ENCODE measurements at places on chromosomes 3 and 15. TPM values are rescaled to one million over a fixed set of nuclear protein-coding genes. Genes with fewer than 3 reads are reported as not detected.

GRCh38 chr15:66039117-66039871 lies 170.0 kb downstream of the RAB11A start:
- H3K27ac ChIP-seq: no peak overlapping the region
- no peak overlapping the region for H3K4me3 ChIP-seq
- peaks cover 24% of the 10 kb centered on the region for H3K4me1 ChIP-seq

DNA sequence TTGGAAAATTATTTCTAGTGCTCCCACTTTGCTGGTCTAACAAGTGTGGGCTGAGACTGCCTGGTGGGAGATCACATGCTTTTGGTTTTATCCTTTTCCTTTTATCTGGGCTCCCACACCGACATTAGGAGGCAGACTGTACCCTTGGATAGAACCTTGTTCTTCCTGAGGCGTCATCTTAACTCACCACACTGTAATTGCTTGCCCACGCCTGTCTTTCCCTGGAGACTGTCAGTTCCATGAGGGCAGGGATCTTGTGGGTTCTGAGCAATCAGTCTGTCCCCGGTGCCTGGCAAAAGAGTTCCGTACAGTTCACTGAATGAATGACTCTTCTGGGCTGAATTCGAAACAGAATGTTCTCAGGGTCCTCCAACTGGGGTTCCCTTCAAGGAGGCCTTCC lies 124.6 kb upstream of the ABHD17C start:
- H3K4me3 ChIP-seq: no peak overlapping the region
- H3K36me3 ChIP-seq: peaks cover 6% of the 10 kb centered on the region
- no peak overlapping the region for H3K27ac ChIP-seq
- no peak for DNase-seq
- peaks cover 18% of the 10 kb centered on the region for H3K4me1 ChIP-seq

DNA sequence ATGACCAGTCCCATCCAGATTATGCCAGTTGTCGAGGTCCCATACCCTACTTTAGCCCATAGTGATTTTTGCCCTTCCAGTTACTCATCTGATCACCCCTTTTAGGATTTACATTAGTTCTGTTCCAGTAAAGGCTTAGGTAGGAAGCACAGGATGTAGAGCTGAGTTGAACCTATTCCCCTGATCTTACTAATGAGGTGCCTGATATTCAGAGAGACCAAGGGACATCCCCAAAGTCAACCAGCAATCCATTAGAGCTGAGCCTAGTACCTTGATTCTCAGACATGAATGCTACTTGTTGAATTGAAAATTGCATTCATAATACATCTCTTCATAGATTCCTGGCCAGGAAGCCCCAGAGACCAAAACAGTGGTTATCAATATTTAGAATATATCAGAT lies 24.7 kb downstream of the CTDSPL start:
- H3K27ac ChIP-seq: no peak overlapping the region
- no peaks in the 10 kb centered on the region for H3K4me1 ChIP-seq
- H3K27me3 ChIP-seq: peaks cover 2% of the 10 kb centered on the region
- no peak overlapping the region for H3K4me3 ChIP-seq
- H3K36me3 ChIP-seq: no peaks in the 10 kb centered on the region
- no peak for DNase-seq

DNA sequence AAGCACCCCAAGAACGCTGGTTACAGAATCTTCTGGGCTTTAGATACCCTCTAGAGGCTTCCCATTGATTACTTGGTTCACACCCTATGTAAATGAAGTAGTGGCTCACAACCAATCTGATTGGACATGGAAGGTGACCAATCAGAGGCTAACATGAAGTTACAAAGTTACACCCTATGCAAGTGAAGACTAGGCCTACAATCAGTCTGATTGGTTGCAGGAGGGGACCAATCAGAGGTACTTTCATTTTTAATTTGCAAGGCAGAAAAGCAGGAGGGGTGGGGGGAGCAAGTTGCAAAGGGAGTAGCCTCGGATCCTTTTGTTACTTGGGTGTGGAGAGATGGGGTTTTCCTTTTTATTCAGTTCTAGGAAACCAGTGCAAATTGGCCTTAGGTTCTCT lies 11.1 kb upstream of the RTP2 start:
- H3K27ac ChIP-seq: no peak overlapping the region
- no peak for DNase-seq
- H3K36me3 ChIP-seq: no peaks in the 10 kb centered on the region
- no peaks in the 10 kb centered on the region for H3K4me1 ChIP-seq
- H3K27me3 ChIP-seq: peaks cover 2% of the 10 kb centered on the region

ITIH4 gene
- 8.0 TPM for total RNA-seq

SLC22A13 gene
- 1.5 TPM for total RNA-seq

- no peaks in the 10 kb centered on the region for H3K4me1 ChIP-seq
- H3K27ac ChIP-seq: no peak overlapping the region
- H3K4me3 ChIP-seq: no peak overlapping the region
- H3K36me3 ChIP-seq: no peaks in the 10 kb centered on the region
- no peak for DNase-seq
Observed at GRCh38 chr3:193317682-193318300, 60.8 kb downstream of the ATP13A5 start.

DNA sequence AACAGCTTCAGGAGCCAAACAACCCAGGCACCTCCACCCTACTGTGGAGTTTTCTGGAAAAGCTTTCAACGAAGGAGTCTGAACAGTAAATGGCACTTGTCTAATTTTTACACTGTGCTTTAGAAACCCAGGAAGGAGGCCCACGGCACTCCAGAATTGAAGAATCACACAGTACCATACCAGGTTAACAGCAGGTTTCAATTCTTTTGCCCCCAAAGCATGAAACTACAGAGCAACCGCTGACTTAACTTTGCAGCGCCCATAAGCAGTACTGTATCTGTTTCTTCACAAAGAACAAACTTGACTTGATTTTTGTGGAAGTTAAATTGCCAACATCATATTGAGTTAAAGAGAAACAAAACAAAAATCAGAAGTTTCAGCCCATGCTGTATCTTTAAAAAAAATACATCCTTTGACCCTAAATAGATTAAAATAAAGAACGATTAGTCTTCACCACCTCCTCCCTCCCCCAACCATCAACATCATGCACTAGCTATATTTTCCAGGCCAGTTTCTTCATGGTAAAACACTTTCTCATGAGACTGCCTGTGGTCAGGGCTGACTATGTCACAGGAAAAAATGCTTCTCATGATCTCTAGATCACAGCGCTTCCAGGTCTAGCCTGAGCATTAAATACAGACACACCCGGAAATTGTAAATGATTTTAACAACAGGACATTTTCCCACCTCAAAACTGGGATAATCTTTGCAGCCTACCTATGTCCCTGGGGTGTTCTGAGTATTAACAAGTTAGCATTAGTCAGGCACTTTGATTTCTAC lies 456.3 kb downstream of the FOXP1 start:
- no peaks in the 10 kb centered on the region for H3K27me3 ChIP-seq
- no peak for DNase-seq
- H3K4me1 ChIP-seq: peaks cover 18% of the 10 kb centered on the region

Measured in glutamatergic neuron (in vitro differentiated cells).